Hepatocyte (in vitro differentiated cells): ENCODE measurements at places on chromosomes 7 and 10. TPM values are rescaled to one million over a fixed set of nuclear protein-coding genes. Genes with fewer than 3 reads are reported as not detected.

GRCh38 chr7:102310414-102310815 is 23.7 kb downstream of the SH2B2 start:
- no peaks in the 10 kb centered on the region for H3K27me3 ChIP-seq
- H3K36me3 ChIP-seq: no peaks in the 10 kb centered on the region
- H3K27ac ChIP-seq: no peak overlapping the region
- H3K4me3 ChIP-seq: no peak overlapping the region

DNA sequence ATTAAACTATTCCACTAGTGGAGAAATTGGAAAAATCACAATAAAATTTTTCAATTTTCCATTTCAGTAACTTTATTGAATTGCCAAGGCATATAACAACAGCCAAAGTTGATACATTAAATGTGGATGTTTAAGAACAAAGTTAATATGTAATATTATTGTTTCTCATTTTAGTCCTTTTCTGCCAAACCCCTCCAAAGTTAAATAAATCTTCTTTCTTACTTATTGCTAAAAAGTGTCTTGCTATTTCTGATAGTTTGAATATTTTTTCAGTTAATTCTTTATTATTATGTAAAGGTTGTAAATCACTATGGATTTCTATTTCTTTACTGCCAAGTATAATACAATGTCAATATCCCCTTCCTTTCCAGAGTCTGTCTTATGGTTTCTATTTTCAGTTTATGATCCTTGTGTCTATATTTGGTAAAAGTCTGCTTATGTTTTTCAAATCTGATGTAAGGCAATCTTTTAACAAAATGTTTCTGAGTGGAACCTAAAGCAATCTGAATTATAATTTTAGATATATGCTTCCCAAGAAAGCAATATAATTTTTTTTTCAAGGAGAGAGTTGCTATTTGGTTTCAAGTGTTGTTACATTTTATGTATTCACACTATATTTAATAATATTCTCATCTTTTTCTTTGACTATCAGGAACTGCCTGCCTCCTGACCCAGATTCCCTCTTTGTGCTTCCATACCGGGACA is 80.3 kb upstream of the RHOBTB1 start:
- H3K4me3 ChIP-seq: no peak overlapping the region
- H3K27ac ChIP-seq: no peak overlapping the region
- no peaks in the 10 kb centered on the region for H3K27me3 ChIP-seq
- no peaks in the 10 kb centered on the region for H3K36me3 ChIP-seq
- DNase-seq: no peak

- no peaks in the 10 kb centered on the region for H3K36me3 ChIP-seq
- H3K27ac ChIP-seq: no peak overlapping the region
- no peak overlapping the region for H3K4me3 ChIP-seq
- H3K4me1 ChIP-seq: no peaks in the 10 kb centered on the region
- DNase-seq: no peak
- H3K27me3 ChIP-seq: no peaks in the 10 kb centered on the region
Measured at GRCh38 chr10:33986016-33986415, 651.5 kb upstream of the NRP1 start.

DNA sequence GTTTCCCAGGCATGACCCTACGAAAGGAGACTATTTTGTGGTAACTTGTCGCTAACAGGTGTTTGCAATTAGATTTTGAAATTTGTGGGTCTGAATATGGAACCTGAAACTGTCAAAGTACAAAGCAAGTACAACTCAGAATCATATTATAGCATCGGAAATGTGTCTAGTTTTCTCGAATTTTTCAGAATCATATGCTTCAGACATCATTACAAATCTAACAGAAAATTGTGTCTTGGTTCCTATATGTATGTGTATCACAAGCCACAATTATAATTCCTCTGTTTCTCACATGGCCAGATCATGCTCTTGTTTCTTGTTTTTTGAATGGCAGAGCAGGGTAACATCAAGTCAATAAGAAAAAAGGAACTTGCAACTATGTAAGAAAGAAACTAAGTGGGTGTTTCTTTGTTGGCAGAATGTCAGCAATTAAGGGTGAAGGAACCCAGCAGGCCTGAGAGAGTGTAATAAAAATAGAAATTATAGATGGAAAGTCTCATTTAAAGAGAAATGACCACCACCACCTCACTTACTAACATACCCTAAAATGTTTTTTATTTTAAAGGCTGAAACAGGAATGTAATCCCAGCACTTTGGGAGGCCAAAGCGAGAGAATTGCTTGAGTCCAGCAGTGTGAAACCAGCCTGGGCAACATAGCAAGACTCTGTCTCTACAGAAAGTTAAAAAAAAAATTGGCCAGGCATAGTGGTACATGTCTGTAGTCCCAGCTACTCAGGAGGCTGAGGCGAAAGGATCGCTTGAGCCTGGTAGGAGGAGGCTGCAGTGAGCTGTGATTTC is 51.3 kb downstream of the PRTFDC1 start:
- H3K27ac ChIP-seq: peak overlapping the region; percentile 60
- no peaks in the 10 kb centered on the region for H3K36me3 ChIP-seq
- no peak overlapping the region for H3K4me3 ChIP-seq
- H3K4me1 ChIP-seq: peaks cover 11% of the 10 kb centered on the region
- no peak for DNase-seq
- no peaks in the 10 kb centered on the region for H3K27me3 ChIP-seq

DNA sequence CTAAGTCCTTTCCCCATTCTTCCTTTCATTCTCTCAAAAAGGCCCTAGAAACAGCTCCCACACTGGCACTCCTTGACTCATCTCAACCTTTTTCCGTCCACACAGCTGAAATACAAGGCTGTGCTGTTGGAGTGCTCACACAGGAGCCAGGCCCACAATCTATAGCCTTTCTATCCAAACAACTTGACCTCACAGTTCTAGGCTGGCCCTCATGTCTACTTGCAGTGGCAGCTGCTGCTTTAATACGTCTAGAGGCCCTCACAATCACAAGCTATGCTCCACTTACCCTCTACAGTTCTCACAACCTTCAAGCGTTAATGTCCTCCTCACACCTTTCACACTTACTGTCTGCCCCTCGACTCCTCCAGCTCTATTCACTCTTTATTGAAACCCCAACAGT is 12.0 kb upstream of the LRRC61 start:
- DNase-seq: no peak
- H3K4me3 ChIP-seq: no peak overlapping the region
- H3K4me1 ChIP-seq: no peaks in the 10 kb centered on the region
- no peaks in the 10 kb centered on the region for H3K36me3 ChIP-seq

- no peak overlapping the region for H3K4me3 ChIP-seq
- no peak overlapping the region for H3K27ac ChIP-seq
- H3K4me1 ChIP-seq: no peaks in the 10 kb centered on the region
- DNase-seq: no peak
Measured at GRCh38 chr7:115708013-115708341, 322.6 kb downstream of the TFEC start.

DNA sequence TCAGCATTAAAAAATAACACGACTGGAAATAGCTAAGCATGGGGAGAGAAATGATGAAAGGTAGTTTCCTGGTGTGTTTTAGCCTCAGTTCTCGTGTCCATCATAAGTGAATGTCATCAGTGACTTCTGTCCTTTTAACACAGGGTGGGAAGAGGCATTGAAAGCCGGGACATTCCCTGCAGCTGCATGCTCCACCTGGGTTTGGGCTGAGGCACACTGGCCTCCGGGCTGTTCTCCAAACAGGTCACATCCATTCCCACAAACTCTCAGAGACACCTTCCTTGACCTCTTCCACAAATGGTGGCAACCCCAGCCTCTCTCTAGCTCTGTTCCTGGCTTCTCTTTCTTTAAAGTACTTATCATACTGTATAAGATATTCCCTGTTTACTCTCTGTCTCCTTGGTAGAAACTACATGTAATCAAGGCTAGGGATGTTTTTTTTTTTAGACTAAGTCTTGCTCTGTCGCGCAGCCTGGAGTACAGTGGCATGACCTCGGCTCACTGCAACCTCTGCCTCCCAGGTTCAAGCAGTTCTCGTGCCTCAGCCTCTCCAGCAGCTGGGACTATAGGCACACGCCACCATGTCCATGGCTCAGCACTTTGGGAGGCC is 22.6 kb downstream of the BAIAP2L1 start:
- DNase-seq: no peak
- no peak overlapping the region for H3K4me3 ChIP-seq
- H3K27ac ChIP-seq: no peak overlapping the region
- H3K27me3 ChIP-seq: no peaks in the 10 kb centered on the region

- no peaks in the 10 kb centered on the region for H3K36me3 ChIP-seq
- H3K4me1 ChIP-seq: peaks cover 5% of the 10 kb centered on the region
- H3K27me3 ChIP-seq: no peaks in the 10 kb centered on the region
- no peak overlapping the region for H3K4me3 ChIP-seq
Measured at GRCh38 chr7:51290702-51291540, 25.7 kb downstream of the COBL start.

DNA sequence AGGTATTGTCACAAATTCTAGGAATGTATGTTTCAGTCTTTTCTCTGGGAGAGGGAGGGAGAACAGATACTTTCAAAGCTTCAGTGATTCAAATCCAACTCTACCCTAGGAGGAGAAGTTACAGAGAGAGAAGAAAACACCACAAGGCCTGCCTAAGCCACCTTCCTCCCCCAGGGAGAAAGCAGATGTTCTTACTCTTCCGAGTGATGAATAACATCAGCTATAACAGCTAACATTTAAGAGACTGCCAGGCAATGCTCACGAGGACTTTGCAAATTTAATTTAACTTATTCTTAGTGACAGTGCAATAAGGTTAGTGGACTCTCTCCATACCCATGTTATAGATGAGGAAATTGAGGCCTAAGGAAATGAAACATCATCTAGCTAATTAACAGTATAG is 36.8 kb downstream of the TAS2R41 start:
- H3K36me3 ChIP-seq: no peaks in the 10 kb centered on the region
- H3K27me3 ChIP-seq: no peaks in the 10 kb centered on the region
- H3K27ac ChIP-seq: no peak overlapping the region
- peaks cover 6% of the 10 kb centered on the region for H3K4me1 ChIP-seq
- DNase-seq: no peak
- H3K4me3 ChIP-seq: no peak overlapping the region

DNA sequence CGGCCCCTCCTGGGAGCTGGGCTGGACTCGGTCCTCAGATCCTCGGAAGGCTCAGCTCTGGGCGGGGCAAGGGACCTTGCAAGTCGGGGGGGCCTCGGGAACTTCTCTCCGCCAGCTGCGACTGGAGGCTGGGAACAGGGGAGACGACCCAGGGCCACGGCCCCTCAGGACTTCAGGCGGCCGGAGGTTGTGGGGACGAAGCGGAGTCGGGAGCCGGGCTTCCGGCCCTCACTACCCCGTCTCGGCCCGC is 2.6 kb downstream of the ADIRF start:
- H3K4me3 ChIP-seq: peak overlapping the region; percentile 43
- peaks cover 32% of the 10 kb centered on the region for H3K4me1 ChIP-seq
- H3K27me3 ChIP-seq: no peaks in the 10 kb centered on the region
- no peak for DNase-seq
- H3K27ac ChIP-seq: peak overlapping the region; percentile 91

- H3K27ac ChIP-seq: peak overlapping the region; percentile 84
- H3K36me3 ChIP-seq: peaks cover 4% of the 10 kb centered on the region
- H3K4me3 ChIP-seq: peak overlapping the region; percentile 44
- H3K4me1 ChIP-seq: peaks cover 27% of the 10 kb centered on the region
- peak; percentile 71 for DNase-seq
- no peaks in the 10 kb centered on the region for H3K27me3 ChIP-seq
Measured at GRCh38 chr10:5449823-5450222, 37.5 kb downstream of the NET1 start.

DNA sequence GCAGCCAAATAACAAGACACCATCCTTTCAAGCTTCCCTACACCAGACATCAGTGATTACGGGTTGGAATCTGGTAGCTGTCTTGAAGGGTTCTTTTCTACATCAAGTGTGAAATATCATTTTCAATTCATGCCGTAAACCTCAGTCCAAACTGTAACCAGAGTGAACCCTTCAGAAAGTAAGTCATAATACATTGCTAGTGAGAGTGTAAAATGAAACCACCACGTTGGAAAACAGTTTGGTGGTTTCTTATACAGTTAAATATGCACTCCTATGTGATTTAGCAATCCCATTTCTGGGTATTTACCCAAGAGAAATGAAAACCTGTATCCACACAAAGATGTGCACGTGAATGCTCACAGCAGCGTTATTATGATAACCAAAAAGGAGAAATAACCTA is 25.6 kb upstream of the ZC3HAV1L start:
- no peak overlapping the region for H3K4me3 ChIP-seq
- no peak for DNase-seq

DNA sequence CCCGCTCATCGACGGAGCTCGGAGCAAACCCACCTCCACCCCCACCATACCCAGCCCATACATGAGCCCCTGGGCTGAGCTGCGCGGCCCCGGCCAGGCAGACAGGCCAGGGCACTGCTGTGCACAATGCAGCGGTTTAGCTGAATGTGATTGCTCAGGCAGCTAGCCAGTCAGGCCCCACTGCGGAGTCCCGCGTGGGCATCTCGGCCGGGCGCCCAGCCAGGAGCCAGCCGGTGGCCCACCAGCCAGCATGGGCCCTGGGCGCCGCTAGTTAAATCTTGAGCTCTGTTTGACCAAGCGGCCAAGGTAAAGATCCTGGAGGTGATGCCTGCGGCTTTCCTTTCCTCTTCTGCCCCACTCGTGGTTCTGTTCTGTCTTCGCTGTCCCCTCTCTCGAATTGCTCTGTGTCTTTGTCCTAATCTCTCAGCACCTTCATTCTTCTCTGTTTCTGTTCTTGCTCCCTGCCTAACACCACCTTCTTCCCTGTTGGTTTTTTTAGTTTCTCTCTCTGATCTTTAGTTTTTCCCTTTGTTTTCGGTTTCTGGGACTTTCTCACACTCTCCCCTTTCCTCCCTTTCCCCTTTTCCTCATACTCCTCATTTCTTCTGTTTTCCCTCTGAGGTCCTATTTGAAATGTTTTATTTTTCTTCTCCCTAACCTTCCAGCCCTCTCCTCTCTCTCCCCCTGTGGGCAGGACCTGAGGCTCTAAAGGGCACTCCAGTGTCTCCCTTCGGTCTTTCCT is 6.6 kb downstream of the UFSP1 start:
- no peak for DNase-seq
- no peak overlapping the region for H3K27ac ChIP-seq
- H3K36me3 ChIP-seq: no peaks in the 10 kb centered on the region
- peaks cover 5% of the 10 kb centered on the region for H3K4me1 ChIP-seq
- H3K27me3 ChIP-seq: no peaks in the 10 kb centered on the region

- DNase-seq: no peak
- H3K27me3 ChIP-seq: no peaks in the 10 kb centered on the region
Measured at GRCh38 chr10:33487014-33487776, 152.7 kb upstream of the NRP1 start.

GRCh38 chr7:5172196-5172775 is 17.7 kb upstream of the WIPI2 start:
- no peak for DNase-seq
- no peaks in the 10 kb centered on the region for H3K36me3 ChIP-seq
- H3K27me3 ChIP-seq: no peaks in the 10 kb centered on the region
- H3K4me1 ChIP-seq: no peaks in the 10 kb centered on the region
- H3K27ac ChIP-seq: no peak overlapping the region
- no peak overlapping the region for H3K4me3 ChIP-seq

- no peak for DNase-seq
- H3K36me3 ChIP-seq: no peaks in the 10 kb centered on the region
- H3K27ac ChIP-seq: no peak overlapping the region
- no peak overlapping the region for H3K4me3 ChIP-seq
- no peaks in the 10 kb centered on the region for H3K27me3 ChIP-seq
Measured at GRCh38 chr7:113131367-113131766, 13.0 kb upstream of the SMIM30 start.

Gene HABP2
- 102 and 109 TPM in 2 replicates for total RNA-seq

Gene NUTM2E
- total RNA-seq: 0.37 TPM in 1 of 2 replicates, not detected in the other

Gene NXPH1
- total RNA-seq: 0.28 TPM in 1 of 2 replicates, not detected in the other

Gene FBXL13
- total RNA-seq: 1.8 and 3.3 TPM in 2 replicates

Gene VSTM2A
- not detected in 2 replicates for total RNA-seq

Gene KIF11
- total RNA-seq: 7.9 and 9.2 TPM in 2 replicates

Gene AFAP1L2
- total RNA-seq: 5.5 and 6.1 TPM in 2 replicates

Gene CPEB3
- total RNA-seq: 4.1 and 4.9 TPM in 2 replicates

Gene POM121C
- 10.3 and 13.4 TPM in 2 replicates for total RNA-seq

Gene SVOPL
- 0.24 and 1.1 TPM in 2 replicates for total RNA-seq

Gene ARMC3
- total RNA-seq: 0.72 TPM in 1 of 2 replicates, not detected in the other

Gene MNX1
- 2.3 and 2.8 TPM in 2 replicates for total RNA-seq
